ENCODE measurements at places on chromosomes 7 and 10.

DNA sequence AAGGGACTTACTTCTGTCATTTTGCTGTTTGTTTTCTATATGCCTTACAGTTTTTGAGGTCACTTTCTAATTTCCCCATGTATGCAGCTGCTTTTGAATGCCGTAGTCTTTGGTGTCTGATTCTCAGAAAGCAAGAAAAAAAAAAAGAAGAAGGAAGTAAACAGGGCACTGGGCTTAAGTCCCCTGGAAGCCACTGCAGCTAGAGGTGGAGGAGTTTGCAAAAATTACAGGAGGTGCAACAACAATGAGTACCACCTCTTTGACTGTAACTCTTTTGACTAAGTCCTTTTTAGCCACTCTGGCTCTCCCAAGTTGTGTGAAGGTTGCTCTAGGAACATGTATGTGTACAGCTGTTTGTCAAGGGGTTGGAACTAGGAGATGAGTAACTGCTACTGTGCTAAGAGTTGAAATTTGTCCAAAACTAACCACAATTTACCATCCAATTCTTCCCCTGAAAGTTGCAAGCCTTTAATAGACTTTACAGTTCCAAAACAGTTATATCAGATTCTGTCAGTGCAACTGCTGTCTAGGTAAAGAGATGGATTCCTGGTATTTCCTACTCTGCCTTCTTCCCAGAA lies 588.0 kb upstream of the LRRN3 start:
- no peak for DNase-seq

DNA sequence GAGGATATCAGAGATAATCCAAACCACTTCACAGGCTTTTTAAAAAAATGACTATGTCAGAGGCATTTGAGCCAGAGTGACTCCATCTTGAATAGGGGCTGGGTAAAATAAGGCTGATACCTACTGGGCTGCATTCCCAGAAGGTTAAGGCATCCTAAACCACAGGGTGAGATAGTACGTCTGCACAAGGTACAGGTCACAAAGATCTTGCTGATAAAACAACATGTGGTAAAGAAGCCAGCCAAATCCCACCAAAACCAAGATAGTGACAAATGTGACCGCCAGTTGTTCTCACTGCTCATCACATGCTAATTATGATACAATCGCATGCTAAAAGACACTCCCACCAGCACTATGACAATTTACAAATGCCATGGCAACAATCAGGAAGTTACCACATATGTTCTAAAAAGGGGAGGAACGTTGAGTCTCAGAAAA lies 177.5 kb downstream of the RAPGEF5 start:
- no peak for DNase-seq

DNA sequence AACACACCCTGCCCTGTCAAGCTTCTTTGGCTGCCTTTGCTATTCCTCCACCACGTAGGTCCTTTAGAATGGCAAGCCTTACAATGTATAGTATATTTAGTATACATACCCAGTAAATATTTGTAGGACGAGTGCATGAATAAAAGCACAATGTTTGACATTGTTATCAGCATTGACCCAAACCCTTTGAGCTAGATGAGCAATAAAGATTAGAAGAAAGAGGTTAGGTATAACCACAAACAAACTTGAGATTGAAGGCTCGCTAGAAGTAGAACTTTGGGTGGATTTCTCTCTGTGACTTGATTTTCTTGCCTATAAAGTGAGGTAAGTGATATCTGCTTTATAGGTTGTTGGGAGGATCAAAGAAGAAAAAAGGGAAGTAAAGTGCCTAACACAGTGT lies 561.0 kb upstream of the GALNT17 start:
- no peak for DNase-seq

- no peak for DNase-seq
Measured at GRCh38 chr10:971613-972012, 16.6 kb upstream of the GTPBP4 start.
